ENCODE measurements at places on chromosomes 16 and 17.

DNA sequence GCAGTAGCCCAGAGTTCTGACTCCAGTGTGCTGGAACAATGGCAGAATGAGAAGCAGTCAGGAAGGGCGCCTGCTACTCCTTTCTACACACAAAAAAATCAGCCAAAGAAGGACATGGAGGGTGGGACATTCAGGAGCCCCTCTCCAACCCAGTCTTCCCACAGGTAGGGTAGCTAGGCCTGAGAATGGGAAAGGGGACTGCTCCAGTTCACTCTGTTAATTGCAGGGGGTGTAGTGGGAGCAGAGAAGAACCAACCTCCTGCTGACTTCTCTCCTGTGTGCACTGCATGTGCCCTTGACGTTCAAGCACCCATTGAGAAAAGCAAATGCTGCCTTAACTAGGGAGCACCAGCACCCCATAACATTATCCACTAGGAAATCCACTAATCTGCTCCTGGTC lies 119.1 kb upstream of the IRX6 start:
- no peak for DNase-seq

- DNase-seq, result no peak
Observed at GRCh38 chr16:4081521-4082021, 34.7 kb downstream of the ADCY9 start.

DNA sequence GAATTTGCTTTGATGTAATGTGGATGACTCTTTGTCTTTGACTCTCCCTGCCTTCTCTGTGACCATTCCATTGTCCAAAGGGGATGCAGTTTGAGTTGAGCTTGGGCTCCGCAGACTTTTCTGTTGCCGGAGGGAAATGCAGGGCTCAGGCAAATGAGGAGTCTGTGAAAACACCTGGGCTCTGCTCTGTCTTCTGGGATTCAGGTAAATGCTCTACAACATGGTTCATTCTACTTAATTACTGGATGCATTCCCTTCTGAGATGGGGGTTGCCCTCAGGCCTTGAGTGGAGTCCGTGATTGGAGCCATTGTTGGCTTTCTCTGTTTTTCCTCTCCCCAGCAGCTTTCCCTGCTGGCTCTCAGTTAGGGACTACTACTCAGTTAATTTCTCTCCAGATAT lies 26.4 kb upstream of the SPNS2 start:
- DNase-seq, result no peak

GRCh38 chr16:85570735-85571562 lies 42.2 kb upstream of the GSE1 start:
- DNase-seq, result no peak

- DNase-seq, result no peak
Observed at GRCh38 chr17:888998-889441, 90.6 kb downstream of the NXN start.

- no peak for DNase-seq
Observed at GRCh38 chr16:4110680-4111079, 5.6 kb downstream of the ADCY9 start.

DNA sequence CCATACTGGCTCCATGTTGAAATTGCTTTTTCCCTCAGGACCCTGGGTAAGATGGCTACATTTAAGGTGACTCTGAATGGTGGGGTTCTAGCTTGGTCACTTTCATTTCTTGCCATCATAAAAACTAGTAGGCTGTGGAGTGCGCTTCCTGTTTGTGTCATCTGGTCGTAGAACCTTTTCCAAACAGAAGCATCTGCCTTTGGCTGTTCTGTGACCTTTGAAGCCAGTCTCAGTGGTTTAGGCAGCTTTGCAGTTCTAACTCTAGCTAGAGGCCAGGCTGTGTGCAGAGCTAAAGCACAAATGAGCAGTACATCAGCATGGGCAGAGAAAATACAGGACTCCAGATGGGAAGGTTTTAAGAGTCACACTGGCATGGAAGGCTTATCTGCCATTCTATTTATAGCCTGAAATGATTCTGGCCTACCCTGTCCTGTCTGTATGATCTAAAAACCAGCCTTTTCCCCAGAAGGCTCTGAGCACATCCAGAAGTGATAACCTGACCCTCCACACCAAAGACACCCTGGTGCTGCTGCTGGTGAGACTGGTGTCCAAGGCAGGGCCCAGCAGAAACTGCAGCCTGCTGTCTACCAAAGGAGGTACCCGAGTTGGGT lies 8.6 kb downstream of the ESRP2 start:
- no peak for DNase-seq

DNA sequence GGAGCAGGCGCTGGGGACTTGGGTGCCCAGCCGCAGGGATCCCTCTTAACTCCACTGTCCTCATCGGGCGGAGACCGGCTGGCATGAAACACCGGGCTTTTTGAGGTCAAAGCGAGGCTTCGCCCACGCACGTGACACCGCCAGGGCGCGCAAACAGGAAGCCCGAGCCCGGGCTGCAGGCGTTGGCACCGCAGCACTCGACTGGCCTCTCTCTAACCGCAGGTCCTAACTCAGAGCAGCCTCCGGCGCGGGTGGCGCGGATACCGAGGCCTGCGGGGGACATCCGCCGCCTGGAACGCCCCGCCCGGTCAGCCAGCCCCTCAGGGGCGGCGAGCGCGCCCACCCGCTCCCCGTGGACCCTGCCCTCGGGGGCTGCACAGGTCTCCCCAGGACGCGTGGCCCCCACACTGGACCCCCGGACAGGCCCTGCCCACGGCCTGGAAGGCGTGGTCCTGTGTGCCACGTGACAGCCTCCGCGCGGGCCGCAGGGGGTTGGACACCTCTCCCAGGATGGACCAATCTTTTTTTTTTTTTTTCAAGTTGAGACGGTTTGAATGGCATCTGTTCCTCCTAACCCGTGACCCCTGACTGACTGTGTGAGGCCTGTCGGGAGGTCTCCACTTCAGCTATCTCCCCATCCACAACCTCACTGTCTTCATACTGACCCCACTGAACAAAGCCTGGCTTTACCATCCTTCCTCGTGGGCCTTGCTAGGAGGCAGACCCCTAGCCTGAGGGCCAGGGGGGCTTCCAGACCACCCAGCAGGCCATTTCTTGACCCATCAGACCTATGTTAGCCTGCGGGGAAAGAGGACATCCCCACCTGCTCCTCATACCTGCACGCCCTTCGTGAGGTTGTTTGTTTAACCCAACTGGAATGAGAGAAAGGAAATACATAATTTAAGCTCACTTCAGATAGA lies 8.4 kb upstream of the SLC47A2 start:
- peak; percentile 2 for DNase-seq

DNA sequence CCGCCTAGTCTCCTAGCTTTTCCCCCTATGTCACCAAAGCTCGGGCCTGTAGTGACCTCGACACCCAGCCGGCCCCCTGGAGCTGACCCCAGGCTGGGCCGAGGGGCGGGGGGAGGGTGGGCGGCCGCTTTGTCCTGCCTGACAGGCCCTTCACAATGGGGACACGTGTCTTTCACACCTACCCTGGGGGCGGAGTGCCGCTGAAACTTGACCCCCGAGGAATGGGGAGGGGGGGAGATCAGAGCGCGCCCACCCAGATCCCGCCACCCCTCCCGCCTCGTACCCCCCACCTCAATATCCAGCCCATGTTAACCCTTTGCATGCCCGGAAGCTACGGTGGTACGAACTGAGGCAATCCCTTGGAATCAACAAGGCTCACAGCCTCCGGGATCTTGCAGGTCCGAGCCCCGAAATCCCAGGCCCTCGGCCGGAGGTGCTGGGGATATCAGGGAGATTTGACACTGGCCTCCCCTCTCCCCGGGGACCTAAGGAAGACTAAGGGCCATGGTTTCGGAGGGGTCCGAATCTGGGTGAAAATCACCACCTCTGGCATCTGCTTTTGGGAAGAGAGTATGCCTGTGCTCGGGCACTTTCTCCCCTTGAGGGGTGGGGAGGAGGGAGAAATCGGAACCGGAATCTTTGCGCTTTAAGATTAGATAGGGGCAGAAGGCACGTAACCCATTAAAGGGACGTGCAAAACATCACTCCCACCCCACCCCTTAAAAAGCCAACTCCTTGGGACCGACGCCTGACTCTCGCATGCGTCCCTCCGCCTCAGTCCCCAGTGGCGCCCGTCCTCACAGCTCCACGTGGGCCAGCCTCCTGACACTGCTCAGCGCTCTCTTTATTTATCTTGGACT lies 2.6 kb downstream of the NOG start:
- no peak for DNase-seq

GRCh38 chr17:44349553-44350070 lies 4.5 kb downstream of the GRN start:
- DNase-seq, result no peak

DNA sequence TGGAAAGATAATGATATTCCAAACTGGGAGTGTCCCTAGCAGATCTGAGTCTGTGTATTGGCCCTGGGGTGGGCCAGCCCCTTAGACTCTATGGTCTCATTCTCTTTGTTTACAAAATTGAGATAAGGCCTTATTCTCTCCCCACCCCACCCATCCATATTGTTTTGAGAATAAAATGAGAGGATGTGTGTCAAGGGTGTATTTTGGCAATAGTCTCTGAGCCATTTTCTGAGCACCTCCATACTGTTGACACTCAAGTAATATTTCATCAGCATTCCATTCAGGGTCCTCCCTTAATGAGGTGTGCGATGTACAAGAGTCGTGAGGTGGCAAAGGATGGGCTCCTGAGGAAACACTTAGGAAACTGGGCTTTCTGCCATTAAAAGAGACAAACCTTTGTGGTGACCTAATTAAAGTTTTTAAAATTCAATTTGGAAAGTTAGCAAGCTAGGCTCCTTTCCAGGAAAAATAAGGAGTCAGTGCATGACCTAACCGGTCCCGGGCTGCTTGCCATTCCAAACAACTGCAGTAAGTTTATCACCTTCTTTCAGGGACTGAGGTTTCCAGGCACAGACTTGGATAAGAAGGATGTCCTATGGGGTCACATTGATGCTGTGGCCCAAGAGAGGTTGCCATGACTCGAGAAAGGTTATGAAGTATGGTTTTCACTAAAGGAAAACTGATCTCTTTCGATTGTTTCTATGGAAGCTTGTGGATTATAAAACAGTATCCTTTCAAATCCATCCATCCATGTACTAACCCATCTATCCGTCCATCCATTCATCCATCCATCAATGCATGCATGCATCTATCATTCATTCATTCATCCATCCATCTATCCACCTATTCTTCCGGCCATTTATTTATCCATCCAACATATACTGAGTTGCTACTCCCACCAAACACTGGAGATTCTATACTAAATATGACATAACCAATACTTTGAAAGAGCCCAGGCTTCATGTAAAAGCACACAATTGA lies 443.3 kb downstream of the UTP18 start:
- no peak for DNase-seq

GRCh38 chr17:59387351-59388068 lies 56.1 kb downstream of the YPEL2 start:
- no peak for DNase-seq

GRCh38 chr16:72898216-72898825 lies 149.6 kb downstream of the ZFHX3 start:
- DNase-seq, result no peak

DNA sequence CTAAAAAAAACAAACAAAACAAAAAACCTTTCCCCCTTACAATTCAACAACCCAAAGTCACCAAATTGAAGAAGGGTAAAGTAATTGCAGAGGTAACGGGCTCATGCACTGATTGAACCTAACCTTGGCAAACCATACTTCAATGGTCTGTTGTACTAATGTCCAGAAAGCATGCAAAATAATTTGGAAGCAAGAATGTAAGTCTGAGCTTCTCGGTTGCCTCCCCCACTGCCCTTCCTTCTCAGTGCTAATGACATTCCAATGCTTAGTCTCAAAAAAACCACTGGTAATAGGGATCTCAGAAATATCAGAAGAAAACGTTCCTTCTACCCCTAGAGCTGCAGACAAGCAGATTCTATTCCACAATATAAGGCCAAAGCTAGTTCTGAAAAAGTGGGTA lies 15.8 kb downstream of the KRABD2 start:
- no peak for DNase-seq

- no peak for DNase-seq
Observed at GRCh38 chr16:83070416-83071209, 443.8 kb downstream of the CDH13 start.

DNA sequence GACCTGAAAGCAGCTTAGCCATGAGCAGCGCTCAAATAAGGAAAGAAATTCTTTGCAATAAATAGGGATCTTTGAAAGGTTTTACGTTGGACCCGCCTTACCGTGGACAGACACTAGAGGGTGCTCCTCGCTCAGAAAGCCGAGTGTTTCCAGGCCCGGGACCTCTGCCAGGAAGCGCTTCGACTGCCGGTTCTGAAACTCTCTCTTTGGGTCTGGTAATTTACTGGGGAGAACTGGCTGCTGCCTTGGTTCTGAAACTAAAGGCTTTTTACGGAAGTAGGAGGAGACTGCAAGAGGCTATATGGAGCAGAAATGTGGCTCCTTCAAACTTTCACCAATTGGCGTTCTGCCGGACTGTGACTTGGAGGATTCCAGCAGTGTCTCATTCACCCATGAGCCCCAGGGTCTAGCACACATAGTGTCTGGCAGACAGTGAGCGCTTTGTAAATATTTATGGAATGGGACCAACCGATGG lies 45.6 kb upstream of the HOXB9 start:
- DNase-seq, result peak; percentile 44

GRCh38 chr17:27602721-27603420 lies 28.1 kb upstream of the LGALS9 start:
- peak; percentile 48 for DNase-seq

- no peak for DNase-seq
Observed at GRCh38 chr17:48363161-48363560, 66.9 kb downstream of the SKAP1 start.

GRCh38 chr17:51427856-51428255 lies 167.5 kb downstream of the UTP18 start:
- DNase-seq, result peak; percentile 12

- no peak for DNase-seq
Observed at GRCh38 chr17:41627316-41628072, 3.1 kb upstream of the KRT17 start.

GRCh38 chr17:83119987-83120864 lies 40.8 kb downstream of the METRNL start:
- DNase-seq, result no peak

GRCh38 chr16:12300945-12301500 lies 324.5 kb downstream of the SNX29 start:
- DNase-seq, result no peak
